ENCODE measurements at places on chromosomes 3 and 15. TPM values are rescaled to one million over a fixed set of nuclear protein-coding genes. Genes with fewer than 3 reads are reported as not detected.
A peak's percentile ranks its signal among the peaks of the same experiment; 100 is the strongest.

DNA sequence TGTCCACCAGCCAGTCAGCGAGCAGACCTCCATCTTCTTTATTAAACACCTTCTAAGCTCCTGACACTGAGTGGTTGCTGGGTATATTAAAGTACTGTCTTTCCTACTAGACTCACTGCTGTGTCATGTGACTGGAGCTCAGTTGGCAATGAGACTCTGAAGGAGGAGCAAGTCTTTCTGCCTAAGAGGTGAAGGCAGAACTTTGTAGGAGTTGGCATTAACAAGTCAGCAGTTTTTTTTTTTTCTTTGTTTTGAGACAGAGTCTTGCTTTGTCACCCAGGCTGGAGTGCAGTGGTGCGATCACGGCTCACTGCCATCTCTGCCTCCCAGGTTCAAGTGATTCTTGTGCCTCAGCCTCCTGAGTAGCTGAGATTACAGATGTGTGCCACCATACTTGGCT lies 62.2 kb downstream of the ABHD5 start:
- DNase-seq = no peak

GRCh38 chr15:61731099-61731498 lies 329.1 kb downstream of the VPS13C start:
- DNase-seq = no peak

ZIC1 gene
- not detected for polyA plus RNA-seq

- DNase-seq = no peak
These were observed 42.3 kb upstream of the LIMD1 start for GRCh38 chr3:45552031-45552793.

GRCh38 chr3:137763594-137763938 lies 549 bp upstream of the SOX14 start:
- DNase-seq = no peak

GRCh38 chr3:121992601-121993560 lies 29.2 kb downstream of the ILDR1 start:
- no peak for DNase-seq

PLOD2 gene
- 179 TPM for polyA plus RNA-seq

CHRM5 gene
- 0.44 TPM for polyA plus RNA-seq

COL6A5 gene
- polyA plus RNA-seq = 0.06 TPM

GRCh38 chr3:127096256-127097071 lies 96.5 kb upstream of the PRR23E start:
- no peak for DNase-seq

DNA sequence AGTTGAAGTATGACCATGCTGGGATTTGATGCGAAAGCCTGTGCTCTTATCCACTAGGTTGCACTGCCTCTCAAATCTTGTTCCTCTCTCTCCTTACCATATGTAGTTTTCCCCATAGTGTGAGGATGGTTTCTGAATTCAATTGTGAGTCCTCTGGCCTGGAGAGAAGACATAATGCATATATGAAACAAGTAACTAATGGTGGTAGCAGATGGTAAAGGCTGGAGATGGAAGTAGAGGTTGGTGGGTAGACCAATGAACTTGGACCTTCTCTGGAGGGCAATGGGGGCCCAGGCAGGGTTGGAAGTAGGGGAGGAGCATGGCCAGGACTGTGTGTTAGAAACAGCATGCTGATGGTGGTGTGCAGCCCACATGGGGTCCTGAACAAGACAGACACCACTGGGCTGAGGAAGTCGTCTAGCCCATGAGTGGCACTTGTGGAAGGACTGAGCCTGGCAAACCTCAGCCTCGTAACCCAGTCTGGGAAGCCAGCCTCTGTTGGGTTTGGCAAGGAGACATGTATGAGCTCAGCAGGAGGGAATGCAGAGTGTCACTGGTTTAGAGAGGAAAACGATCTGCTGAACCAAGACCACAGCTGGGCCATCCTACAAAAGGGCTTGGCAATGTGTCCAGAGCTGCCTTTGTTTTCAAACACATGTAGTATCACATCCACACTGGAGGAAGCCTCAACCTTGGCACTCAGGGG lies 18.5 kb upstream of the LMCD1 start:
- DNase-seq = no peak

GRCh38 chr3:96467639-96468038 lies 346.8 kb upstream of the EPHA6 start:
- no peak for DNase-seq

DNA sequence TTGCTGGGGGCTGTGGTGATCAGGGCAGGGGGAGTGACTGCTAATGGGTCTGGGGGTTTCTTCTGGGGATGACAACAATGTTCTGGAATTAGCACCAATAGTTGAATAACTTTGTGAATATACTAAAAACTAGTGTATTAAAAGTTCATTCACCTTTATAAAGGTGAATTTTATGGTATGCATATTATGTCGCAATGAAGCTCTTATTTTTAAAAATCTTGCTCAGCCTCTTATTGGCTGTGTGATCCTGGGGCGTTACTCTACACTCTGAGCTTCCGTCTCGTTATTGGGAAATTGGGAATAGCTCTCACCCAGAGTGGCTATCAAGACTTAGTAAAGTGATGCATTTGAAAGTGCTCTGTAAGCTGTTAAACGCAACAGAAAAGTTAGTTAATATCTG lies 105.3 kb downstream of the SEC22A start:
- DNase-seq = no peak

- DNase-seq = no peak
These were observed 32.5 kb downstream of the IL17RD start for GRCh38 chr3:57132674-57133073.

DNA sequence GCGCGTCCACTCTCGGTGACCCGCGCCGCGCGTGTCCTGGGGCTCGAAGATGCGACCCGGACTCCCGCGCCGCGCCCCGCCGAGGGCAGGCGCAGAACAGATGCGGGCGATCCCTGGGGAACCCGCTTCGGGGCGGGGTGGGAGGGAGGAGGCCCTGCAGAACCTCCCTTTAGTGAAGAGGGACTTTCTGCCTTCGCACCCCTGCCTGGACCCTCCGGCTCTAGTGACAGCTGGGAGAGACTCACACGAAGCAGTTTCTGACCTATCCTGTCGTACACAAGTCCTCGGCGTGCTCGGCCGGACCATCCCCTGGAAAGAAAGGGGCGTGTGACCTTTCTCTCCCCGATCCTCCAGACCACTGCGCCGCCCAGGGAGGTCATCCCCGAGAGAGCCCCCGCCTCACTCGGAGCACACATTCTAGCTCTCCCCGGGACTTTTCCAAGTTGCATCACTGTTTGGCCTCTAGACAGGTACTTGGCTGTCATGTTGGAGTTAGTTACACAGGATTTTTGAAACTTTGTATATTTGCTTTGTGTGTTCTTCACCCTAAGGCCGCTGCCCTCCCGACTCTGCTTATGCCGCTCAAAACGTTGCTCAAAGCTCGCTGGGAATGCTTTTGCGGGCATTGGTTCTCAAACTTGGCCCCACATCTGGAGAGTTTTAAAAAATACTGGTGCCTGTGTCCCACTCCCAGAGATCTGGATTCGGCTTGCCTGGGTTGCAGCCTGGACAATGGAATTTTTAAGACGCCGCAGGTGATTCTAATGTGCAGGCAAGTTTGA lies 582 bp downstream of the CGNL1 start:
- DNase-seq = no peak

GRCh38 chr3:79200456-79200855 lies 567.3 kb downstream of the ROBO1 start:
- DNase-seq = no peak

DNA sequence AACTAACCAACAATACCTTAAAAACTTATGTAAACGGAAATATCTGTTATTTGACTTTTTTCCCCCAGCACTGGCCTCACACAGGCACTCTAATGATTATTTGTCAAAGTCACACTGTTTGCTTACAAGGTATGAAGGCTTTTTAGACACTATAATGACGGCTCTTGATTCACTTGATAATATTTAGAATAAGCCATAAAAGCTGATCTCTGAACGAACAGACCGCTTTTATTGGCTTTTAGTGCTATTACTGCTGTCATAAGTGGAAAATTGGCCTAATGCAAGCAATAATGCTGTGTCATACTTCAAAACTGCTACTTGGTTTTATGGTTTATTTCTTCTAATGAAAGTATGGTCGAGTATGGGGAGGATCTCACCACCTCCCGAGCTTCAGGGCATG lies 35.1 kb downstream of the MDFIC2 start:
- DNase-seq = no peak

- DNase-seq = no peak
These were observed 232.5 kb upstream of the ST8SIA2 start for GRCh38 chr15:92161039-92161670.

GRCh38 chr3:140906785-140907184 lies 34.9 kb upstream of the SLC25A36 start:
- no peak for DNase-seq

SNTN gene
- polyA plus RNA-seq = not detected

DNA sequence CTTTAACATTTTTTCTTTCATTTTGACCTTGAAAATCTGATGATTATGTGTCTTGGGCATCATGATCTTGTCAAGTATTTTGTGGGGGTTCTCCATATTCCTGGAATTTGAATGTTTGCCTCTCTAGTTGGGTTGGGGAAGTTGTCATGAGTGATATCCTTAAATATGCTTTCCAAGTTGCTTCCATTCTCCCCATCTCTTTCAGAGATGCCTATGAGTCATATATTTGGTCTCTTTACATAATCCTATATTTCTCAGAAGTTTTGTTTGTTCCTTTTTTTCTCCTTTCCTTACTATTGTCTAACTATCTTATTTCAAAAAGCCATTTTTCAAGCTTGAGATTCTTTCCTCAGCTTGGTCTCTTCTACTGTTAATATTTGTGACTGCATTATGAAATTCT lies 69.0 kb upstream of the CCDC80 start:
- DNase-seq = no peak

GRCh38 chr3:188797045-188797444 lies 374.7 kb upstream of the TPRG1 start:
- no peak for DNase-seq

- DNase-seq = no peak
These were observed 71.8 kb downstream of the DTWD1 start for GRCh38 chr15:49692514-49693090.

DNA sequence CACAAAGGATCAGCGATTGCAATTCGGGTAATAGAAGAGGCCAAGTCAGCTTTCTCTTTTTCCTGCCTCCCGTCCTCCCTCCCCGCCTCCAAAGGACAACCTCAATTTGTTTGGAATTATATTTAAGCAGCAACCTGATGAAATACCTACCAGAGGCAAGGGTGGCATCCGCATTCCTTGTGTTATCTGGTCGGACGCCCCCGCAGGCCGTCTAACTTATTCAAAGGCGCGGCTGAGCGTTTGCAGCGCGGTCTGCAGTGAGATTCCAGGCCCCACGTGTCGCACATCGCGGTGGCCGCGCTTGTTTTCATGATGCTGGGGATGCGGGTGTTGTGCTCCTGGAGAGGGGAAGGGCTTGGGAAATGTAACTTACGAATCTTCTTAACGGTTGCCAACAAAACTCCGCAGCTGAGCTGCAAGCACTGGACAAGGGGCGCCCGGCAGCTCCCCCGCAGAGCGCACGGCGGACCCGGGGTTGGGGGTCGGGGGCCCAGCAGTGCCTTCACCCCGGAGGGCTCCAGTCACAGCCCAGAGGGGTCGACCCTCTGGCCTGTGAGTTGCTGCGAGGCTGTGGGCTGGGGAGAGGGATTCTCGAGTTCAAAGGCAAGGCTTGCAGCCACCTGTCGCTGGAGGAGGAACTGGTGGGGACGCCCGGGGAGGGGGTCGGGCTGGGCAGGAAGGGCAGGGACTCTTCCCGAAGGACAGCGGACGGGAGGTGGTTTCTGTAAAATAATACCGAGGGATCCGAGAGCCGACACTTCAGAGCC lies 20.5 kb upstream of the RGMA start:
- DNase-seq = peak; percentile 4

SATB1 gene
- polyA plus RNA-seq = 38.8 TPM

CKMT1A gene
- 1.4 TPM for polyA plus RNA-seq

DNA sequence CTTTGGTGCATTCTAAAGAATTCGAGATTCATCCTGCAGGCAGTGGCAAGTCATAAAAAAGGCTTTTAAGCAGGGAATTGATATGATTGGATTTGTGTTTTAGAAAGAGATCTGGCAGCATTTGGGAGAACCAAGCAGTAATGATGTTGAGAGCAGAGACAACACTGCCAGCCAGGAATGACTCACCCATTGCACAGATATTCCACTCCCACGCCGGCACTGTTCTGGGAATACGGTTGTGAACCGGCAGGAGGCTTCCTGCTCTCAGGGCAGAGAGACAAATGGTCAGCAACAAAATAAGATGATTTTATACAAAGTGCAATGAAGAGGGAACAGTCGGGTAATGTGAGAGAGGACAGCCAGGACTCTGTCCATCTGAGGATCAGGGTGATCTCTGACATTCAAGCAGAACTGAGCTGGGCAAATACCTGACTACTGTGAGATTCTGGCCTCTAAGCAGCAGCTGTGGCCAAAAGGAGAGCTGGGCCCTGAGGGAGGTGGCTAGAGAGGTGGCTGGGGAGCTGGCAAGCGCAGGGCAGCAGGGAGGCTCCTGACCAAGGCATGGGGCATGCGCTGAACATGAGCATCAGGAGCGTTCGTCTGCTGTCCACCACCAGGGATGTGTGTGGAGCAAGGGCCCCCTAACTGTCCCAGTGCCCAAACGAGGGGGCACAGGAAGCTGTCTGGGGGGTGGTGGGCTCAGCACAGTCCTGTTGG lies 56.1 kb upstream of the PLXNA1 start:
- no peak for DNase-seq

IL17RC gene
- polyA plus RNA-seq = 38.0 TPM

PARP3 gene
- 14.6 TPM for polyA plus RNA-seq

DNA sequence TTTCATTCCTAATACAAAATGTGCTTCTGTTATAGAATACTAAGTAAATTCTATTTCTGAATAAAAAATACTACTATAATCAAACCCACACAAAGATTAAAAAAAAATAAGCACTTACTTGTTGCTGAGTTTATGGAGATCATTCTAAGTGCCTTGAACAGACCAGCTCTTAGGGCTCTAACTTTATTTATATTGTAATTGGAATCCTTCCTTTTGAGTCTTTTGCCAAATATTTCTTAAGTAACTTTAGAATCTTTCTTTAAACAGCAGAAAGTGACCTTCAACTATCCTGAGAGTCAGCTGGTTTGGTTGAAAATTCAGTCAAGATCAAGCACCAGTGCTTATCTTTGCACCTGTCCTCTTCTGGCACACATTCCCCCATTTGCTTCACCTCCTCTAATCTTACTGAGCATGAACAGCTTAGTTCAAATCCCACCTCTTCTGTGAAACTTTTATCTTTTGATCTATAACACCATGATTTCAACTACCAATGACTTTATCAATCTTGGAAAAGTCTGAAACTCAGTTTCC lies 149.3 kb downstream of the VPS13C start:
- no peak for DNase-seq

DNA sequence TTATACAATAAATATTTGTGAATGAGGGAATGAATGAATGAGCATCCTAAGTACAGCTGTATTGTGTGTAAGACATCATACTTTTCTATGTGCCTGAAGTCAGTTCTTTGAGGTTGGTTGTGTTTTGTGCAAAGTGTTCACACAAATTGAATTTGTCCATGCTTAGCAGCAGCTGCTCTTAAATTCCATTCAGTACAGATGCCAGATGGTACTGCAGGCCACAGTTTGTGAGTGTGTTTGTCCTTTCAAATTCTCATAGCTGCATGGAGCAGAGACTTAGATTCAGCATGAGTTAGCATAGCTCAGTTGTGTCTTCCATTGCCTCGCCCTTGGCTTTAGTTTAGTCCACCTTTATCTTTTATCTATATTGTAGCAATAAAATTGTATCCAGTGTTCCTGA lies 3.8 kb upstream of the ZNF385D start:
- DNase-seq = no peak

SLC15A2 gene
- polyA plus RNA-seq = 15.1 TPM

FES gene
- polyA plus RNA-seq = 12.7 TPM

HTR3E gene
- polyA plus RNA-seq = not detected
